ENCODE measurements at places on chromosomes 7 and 10.

- no peak for DNase-seq
Measured at GRCh38 chr7:140867467-140868462, 57.0 kb downstream of the BRAF start.

GRCh38 chr10:61987537-61987936 lies 86.0 kb downstream of the ARID5B start:
- no peak for DNase-seq

DNA sequence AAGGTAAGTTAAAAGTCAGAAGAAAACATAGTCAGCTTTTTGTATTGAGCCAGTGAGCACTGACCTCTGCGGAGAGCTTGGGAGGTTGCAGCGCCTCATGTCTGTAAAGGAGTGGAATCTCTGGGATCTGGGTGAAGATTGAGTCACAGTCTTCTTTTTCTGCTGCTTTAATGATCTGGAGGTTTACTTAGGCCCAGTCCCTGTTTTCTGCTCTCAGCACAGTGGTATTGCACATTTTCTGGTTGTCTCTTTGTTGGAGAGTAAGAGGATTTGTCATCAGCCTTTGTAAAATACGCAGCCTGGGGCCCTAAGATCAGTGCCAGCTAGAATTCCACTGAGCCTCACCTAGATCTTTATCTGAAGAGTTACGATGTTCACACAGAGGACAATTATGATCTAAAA lies 58.3 kb upstream of the GJD4 start:
- DNase-seq: peak; percentile 82

GRCh38 chr7:97025983-97026714 lies 1.5 kb upstream of the DLX5 start:
- no peak for DNase-seq

GRCh38 chr10:34089253-34089652 lies 725.8 kb downstream of the PARD3 start:
- no peak for DNase-seq

DNA sequence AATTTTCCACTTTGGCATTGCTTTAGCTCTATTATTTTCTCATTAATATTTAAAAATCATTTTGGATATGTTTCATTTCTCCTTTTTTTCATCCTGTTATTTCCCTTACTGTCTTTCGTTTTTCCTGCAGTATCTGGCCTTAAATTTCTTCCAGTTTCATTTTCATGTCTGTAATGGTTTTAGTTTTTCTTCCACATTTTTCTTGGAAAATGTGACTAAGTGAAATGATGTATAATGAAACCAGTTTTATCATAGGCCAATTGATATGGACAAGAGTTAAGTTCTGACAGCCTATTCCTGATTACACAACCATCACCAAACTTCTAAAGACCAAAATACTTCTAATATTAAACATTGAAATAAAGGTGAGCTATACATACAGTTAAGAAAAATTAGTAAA lies 158.5 kb downstream of the LHFPL3 start:
- DNase-seq: no peak

- DNase-seq: no peak
Measured at GRCh38 chr10:86728056-86728455, 28.4 kb upstream of the BMPR1A start.

DNA sequence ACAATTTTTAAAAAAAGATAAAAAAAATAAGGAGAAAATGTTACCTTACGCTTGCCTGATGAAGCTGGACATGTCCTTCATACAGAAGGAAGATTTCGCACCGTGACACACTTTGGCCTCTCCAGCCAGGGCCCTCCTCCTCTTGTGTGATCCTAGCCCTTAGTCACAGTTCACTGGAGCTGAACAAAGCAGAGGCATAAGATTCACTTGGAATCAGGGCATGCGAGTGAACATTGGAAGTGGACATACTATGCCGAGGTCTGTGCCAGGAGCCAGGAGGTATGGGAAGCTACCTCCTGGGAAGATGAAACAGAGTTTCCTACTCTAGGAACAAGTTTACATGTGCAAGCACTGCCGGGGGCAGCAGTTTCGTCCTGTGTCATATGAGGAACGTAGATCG lies 91.5 kb downstream of the XPNPEP1 start:
- DNase-seq: no peak

- DNase-seq: no peak
Measured at GRCh38 chr7:141572175-141572574, 21.0 kb downstream of the AGK start.

GRCh38 chr7:8175929-8176369 lies 86.0 kb downstream of the ICA1 start:
- no peak for DNase-seq

DNA sequence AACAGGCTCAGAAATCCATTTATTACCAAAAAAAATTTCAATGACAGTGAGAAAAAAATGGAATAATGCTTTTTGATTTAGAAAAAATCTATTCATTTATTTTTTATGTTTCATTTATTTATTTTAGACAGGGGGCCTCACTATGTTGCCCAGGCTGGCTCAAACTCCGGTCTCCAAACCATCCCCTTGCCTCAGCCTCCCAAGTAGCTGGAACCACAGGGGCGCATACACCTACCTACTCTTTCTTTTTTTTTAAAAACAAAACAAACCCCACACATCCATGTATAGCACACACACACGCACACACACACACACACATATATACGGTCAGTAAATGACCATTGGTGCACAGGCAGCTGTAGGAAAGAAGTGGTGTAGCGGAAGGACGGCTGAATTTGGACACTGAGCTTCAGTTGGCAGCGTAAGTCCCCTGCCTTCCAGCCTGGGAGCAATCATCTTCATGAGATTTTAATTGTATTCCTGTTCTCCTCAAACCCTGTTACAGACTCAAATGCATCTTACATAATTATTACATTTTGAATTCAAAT lies 28.8 kb downstream of the ARL4A start:
- DNase-seq: peak; percentile 15

DNA sequence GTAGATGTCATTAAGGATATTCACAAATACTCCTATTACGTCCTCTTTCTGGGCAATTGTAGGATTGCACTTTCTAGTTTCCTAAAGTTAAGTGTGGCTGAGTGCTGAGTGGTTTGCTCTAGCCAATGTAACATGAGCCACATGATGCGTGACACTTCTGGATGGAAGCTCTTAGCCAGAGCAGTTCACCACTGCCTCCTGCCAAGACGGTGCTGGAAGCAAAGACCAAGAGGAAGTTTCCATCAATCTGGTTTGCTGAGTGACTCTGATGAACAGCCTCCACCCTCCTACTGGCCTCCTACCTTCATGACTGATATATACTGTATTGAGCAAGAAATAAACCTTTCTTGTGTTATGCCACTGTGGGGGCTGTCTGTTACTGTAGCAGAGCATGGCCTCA lies 318.1 kb downstream of the KCNMA1 start:
- peak; percentile 63 for DNase-seq

DNA sequence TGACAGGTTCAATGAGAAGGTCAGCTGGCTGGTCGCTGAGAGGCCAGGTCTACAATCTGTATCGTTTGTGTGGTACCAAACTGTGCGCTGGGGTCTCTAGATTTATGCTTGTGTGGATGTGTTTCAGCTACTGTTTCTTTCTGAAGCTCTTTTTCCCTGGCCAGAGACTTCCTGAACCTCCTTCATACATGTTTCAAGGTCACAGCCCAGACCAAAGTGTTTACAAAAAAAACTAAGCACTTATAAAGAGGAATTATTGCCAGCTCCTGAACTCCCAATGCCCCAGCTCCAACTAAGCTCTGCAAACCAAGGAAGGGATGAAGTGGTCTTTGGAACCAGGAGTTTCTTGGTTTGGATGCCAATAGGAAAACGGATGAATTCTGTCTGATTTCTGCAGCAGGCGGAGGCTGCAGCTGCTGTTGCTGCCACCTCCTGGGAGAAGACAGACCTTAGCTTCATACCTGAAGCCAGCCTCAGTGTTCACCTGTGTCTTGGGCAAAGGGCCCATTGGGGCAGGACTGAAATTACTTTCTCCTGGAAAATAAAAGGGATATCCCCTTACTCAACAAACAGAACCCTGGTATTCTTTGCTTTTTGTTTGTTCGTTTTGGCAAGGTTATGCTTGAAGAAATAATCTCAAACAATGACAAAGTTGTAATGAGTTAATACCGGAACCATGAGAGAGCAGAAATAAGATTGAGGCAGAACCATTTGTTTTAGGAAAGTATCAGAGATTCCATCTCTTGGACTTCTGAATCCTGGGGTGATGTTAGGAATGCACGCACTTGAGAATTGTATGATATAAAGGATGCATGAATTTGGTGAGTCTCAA lies 24.6 kb upstream of the MKLN1 start:
- DNase-seq: peak; percentile 40

- peak; percentile 52 for DNase-seq
Measured at GRCh38 chr10:20877986-20878983, 18.8 kb downstream of the NEBL start.

DNA sequence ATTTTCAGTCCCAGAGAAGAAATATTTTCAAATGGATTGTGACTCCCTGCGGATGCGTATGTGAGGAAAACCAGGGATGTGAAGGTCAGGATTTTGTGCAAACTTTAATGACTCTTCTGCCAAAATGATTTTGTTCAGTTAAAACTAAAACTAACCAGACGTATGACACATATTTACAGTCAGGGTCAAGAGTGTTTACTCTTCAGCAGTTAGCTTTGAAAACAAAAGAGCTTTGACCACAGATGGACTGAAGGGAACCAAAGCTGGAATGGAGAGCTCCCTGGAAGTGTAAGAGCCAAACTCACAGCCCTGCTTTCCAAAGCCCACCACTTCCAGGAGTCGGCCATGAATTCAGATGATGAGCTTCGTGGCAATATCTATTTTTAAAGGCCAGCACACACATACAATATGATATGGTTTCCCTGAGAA lies 15.5 kb downstream of the SVIL start:
- DNase-seq: peak; percentile 77

GRCh38 chr7:1028044-1028770 lies 16.1 kb upstream of the GPR146 start:
- DNase-seq: peak; percentile 90

DNA sequence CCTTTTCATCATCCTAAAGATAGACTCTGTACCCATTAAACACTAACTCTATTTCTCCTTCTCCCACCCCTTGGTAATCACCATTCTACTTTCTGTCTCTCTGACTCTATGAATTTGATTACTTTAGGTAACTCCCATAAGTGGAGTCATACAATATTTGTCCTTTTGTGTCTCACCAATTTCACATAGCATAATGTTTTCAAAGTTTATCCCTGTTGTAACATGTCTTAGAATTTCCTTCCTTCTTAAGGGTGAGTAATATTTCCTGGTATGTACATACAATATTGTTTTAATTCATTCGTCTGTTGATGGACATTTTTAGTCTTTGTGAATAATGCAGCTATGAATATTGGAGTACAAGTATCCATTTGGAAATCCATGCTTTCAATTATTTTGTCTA lies 50.9 kb upstream of the CDCA7L start:
- peak; percentile 65 for DNase-seq

- no peak for DNase-seq
Measured at GRCh38 chr10:44427479-44427878, 42.6 kb upstream of the CXCL12 start.

DNA sequence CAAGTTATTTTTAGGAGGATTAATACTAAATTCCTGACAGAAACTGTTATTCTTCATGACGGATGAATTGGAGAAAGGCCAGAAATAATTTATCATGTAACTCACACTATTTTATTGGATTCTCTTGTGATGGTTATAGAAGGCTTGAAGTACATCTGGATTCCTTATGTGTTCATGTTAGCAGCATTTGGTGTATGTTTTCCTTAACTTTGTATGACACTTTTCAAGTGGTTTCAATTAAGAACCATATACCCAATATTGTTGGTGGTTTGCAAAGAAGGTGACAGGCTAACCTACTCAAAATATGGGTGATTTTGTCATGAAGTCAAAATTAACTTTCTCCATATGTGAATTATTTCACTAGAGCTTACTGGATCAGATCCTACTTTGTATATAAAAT lies 532.2 kb upstream of the CNTNAP2 start:
- DNase-seq: no peak

GRCh38 chr7:73909996-73910395 lies 49.0 kb downstream of the TMEM270 start:
- no peak for DNase-seq

GRCh38 chr10:52644373-52645186 lies 128.0 kb downstream of the MBL2 start:
- peak; percentile 39 for DNase-seq

DNA sequence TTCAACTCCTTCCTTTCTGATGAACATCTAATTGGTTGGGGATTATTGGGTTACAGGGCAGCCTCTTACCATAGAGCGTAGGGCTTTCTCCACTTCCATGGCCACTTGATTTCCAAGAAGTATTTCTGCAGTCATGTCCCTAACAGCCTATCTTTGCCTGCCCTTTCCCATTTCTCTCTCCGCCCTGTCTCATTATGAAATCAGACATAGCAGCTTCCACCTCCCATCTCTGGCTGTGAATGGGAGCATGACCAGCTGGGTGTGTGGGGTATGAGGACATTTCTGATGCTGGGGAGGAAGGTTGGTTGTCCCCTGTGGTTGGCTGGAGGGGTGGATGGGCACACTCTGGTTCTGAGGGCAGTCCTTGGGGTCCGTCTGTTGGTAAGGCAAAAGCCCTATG lies 41.2 kb downstream of the ADCYAP1R1 start:
- DNase-seq: no peak

GRCh38 chr10:37434091-37434490 lies 308.7 kb downstream of the ANKRD30A start:
- peak; percentile 1 for DNase-seq

- DNase-seq: peak; percentile 74
Measured at GRCh38 chr10:21048068-21048467, 151.0 kb upstream of the NEBL start.

DNA sequence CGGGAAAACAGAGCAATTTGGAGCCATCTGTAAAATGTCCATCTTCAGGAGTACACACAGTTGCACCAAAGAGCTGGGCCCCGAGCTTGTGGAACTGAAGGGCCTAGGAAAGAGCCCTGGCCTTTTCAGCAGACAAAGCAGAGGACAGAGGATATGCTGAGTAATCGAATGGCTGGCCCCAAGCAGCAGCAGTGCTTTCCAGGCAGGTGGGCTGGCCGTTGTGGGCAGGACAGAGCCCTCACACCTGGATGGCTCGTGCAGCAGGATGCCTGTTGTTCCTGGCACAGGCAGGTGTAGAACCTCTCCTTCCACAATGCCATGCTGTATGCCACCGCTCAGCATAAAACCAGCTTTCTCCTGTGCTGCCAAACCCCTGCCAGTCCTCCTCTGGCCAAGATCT lies 32.5 kb upstream of the TNS3 start:
- DNase-seq: no peak

GRCh38 chr10:70566515-70567290 lies 35.8 kb downstream of the PRF1 start:
- DNase-seq: no peak

DNA sequence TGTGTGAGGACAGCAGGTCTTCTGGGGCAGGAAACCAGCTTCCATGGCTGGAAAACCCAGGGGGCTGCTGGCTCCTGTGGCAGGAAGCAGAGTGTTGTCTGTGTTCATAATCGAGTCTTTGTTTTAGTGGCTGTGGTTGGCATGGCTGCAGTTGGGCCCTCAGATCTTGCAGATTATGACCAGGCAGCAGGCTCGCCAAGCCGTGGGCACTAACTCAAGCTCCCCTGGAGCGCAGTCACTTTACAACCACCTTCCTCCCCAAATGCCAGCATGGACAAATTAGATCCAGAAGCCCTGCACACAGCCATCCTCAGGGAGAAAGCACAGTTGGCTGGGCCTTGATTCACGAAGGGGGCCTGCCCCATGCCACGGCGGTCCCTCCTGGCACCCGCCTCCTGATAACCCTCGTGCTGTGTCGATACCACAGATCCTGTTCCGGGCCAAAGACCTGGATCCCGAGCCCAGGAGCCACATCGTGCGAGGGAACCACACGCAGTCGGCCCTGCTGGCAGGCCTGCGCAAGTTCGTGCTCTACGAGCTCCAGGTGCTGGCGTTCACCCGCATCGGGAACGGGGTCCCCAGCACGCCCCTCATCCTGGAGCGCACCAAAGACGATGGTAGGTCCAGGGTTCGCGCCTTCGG lies 552.5 kb upstream of the FOXK1 start:
- no peak for DNase-seq

All from iris pigment epithelial cell (primary cell).